ENCODE measurements at places on chromosomes 7 and 10. TPM values are rescaled to one million over a fixed set of nuclear protein-coding genes. Genes with fewer than 3 reads are reported as not detected.

The OR2A12 gene
- total RNA-seq: not detected

The METTL27 gene
- total RNA-seq: 2.1 TPM

The VIPR2 gene
- total RNA-seq: 0.43 TPM

The SPDYE9 gene
- not detected for total RNA-seq

The CHST15 gene
- total RNA-seq: 20.6 TPM

The GJD4 gene
- not detected for total RNA-seq

The OTUD1 gene
- total RNA-seq: 5.5 TPM

The HTRA1 gene
- 34.9 TPM for total RNA-seq

The RSU1 gene
- 138 TPM for total RNA-seq

The OIT3 gene
- 0.09 TPM for total RNA-seq

The SVOPL gene
- 0.34 TPM for total RNA-seq

The TMEM236 gene
- 0.14 TPM for total RNA-seq

The SEMA3E gene
- total RNA-seq: 3.7 TPM

The TBRG4 gene
- 65.2 TPM for total RNA-seq

The CCDC3 gene
- total RNA-seq: 25.8 TPM

DNA sequence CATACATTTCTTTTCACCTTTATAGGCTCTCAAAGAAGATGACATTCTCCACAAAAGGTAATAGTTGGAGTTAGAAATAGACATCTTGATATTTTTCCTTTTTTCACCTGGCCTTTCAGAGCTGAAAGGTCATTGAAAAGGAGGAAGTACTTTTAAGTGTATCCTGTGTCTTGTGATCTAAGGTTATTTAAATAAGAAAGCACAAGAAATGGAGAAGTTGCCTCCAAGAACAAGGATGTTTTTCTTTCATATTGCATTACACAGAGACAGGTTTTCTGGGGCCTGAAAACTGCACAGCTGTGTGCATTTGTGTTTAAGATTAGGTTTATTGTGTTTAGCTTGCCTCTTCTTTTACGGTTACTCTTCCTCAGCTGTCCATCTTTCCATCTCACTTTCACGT is 103.4 kb upstream of the SEMA3D start:
- H3K27ac ChIP-seq: no peak overlapping the region
- no peaks in the 10 kb centered on the region for H3K4me1 ChIP-seq
- no peaks in the 10 kb centered on the region for H3K36me3 ChIP-seq
- H3K27me3 ChIP-seq: no peaks in the 10 kb centered on the region
- H3K4me3 ChIP-seq: no peak overlapping the region

DNA sequence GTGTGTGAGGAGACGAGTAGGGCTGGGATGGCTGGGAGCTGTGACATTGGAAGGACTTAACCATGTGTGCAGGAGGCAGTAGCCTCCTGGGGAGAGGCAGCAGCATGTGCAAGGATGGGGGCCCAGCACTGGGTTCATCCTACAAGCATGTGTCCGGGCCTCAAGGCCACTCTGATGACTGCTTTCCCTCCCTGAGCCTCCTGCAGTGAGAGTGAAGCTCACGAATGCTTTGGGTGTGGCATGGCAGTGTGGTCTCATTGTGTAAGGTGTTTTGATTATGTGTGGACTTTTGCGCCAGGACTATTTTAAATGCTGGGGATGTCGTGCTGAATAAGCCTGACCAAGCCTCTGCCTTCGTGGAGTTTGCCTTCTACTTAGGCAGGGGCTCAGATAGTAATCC is 122.0 kb upstream of the INSYN2A start:
- no peak overlapping the region for H3K4me3 ChIP-seq
- H3K27ac ChIP-seq: no peak overlapping the region

- no peak for DNase-seq
- no peak overlapping the region for H3K4me3 ChIP-seq
- no peaks in the 10 kb centered on the region for H3K36me3 ChIP-seq
- peaks cover 10% of the 10 kb centered on the region for H3K4me1 ChIP-seq
These were observed 242.9 kb downstream of the PTEN start for GRCh38 chr10:88106366-88106765.

DNA sequence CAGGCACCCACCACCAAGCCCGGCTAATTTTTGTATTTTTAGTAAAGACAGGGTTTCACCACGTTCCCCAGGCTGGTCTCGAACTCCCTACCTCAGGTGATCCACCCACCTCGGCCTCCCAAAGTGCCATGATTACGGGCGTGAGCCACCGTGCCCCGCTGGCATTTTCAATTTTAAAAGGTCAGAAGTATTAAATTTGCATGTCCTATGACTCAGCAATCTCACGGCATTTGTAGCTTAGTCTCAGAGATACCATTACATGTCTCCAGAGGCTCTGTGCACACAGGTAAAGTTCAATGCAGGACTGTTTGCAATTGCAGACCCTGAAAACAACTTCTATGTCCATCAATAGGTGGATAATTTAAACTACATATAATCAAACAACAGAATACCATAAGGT is 99.2 kb downstream of the DLG5 start:
- H3K27me3 ChIP-seq: no peaks in the 10 kb centered on the region
- no peaks in the 10 kb centered on the region for H3K4me1 ChIP-seq

GRCh38 chr7:46572691-46573090 is 651.6 kb upstream of the IGFBP3 start:
- no peak overlapping the region for H3K27ac ChIP-seq
- DNase-seq: no peak
- H3K4me1 ChIP-seq: peaks cover 4% of the 10 kb centered on the region
- no peaks in the 10 kb centered on the region for H3K27me3 ChIP-seq
- H3K4me3 ChIP-seq: no peak overlapping the region

DNA sequence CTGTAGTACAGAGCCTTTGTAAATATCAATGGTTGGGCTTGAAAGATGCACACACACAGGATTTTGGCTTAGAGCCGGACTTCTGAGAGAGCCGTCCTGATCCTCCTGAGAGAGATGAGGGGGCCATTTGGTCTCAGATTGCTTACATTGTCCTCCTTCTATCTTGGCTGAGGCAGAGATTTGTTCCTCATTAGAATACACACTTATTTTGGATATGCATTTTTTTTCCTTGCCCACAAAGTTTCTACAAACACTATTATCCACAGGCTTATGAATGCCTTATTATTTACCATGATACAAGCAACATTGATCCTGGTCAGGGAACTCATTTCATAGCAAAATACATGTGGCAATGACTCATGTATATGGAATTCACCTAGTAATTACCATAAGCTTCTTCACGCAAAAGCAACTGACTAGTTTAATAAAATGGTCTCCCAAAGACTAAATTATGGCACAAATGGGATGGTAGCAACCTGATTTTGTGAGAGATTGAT is 175.3 kb downstream of the MDFIC start:
- peaks cover 21% of the 10 kb centered on the region for H3K4me1 ChIP-seq
- peak overlapping the region; percentile 55 for H3K27ac ChIP-seq
- H3K27me3 ChIP-seq: no peaks in the 10 kb centered on the region
- H3K4me3 ChIP-seq: no peak overlapping the region
- no peaks in the 10 kb centered on the region for H3K36me3 ChIP-seq

DNA sequence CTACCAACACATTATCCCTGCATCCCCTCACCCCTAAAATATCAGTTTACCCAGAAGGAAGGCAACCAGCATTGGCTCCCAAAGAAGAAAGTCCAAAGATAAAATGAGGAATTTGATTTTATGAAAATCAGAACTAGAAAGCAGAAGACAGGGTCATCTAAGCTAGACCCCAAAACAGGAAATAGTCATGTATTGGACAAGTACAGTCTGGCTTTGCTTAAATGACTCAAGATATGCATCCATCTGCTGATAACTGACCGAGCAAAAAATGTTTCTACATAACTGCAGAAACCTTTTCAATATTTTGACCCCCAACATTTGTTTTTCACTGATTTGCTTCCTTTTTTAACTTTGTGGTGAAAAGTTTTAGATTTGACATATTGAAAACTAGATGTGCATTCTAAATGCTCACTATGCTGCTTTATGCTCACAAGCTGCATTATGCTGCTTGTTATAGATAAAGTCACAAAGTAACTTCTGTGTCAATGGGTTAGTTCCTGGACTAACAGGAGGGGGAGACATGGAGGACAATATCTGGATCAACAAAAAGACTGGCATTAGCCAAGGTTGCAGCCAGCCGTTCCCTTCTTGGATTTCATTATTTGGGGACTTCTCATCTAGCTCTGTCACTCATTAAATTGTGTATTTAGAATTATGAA is 227.0 kb downstream of the INHBA start:
- DNase-seq: no peak
- H3K27me3 ChIP-seq: no peaks in the 10 kb centered on the region
- peaks cover 9% of the 10 kb centered on the region for H3K4me1 ChIP-seq
- H3K27ac ChIP-seq: no peak overlapping the region
- H3K36me3 ChIP-seq: no peaks in the 10 kb centered on the region

- H3K36me3 ChIP-seq: no peaks in the 10 kb centered on the region
- no peaks in the 10 kb centered on the region for H3K27me3 ChIP-seq
- no peak overlapping the region for H3K27ac ChIP-seq
- no peak overlapping the region for H3K4me3 ChIP-seq
These were observed 130.0 kb downstream of the PLXNA4 start for GRCh38 chr7:132446260-132446659.

- peak overlapping the region; percentile 43 for H3K4me3 ChIP-seq
- DNase-seq: peak; percentile 78
- H3K4me1 ChIP-seq: peaks cover 18% of the 10 kb centered on the region
- H3K27ac ChIP-seq: peak overlapping the region; percentile 73
- H3K27me3 ChIP-seq: no peaks in the 10 kb centered on the region
These were observed 24.5 kb upstream of the C1GALT1 start for GRCh38 chr7:7157887-7158271.

DNA sequence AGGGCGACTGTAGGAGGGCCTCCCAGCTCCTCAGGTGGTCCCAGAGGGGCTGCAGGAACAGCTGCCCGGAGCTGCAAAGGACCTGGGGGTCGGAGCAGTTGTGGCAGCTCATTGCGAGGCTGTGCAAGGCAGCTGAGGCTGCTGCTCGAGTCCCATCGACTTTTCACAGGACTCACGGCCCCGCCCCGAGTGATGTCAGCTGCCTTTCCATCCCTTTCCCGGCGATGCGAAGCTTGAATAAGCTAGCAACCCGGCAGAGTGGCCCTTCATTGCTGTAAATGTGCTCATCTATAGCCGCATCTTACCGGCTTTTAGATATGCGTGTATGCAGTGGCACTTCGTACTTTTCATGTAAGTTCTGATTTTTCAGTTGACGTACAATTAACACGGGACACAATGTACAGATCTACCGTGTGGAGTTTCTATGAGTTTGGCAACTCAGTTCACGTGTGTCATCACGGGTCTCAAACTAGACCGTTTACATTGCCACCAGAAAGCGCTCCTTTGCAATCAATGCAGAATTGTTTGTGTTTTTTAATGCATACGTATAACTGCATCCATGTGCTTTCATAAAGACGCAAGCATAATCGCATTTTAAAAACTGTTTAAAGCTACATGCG is at the start of gene CH25H:
TSS of gene CH25H (minus strand) at position 137 of the 620 bp plus-strand sequence. CDS start at position 112, 25 bp downstream.
- peaks cover 32% of the 10 kb centered on the region for H3K27me3 ChIP-seq
- no peak within 1 kb of the TSS for H3K27ac ChIP-seq
- no peaks in the 10 kb centered on the region for H3K36me3 ChIP-seq
- DNase-seq: peak; percentile 64

DNA sequence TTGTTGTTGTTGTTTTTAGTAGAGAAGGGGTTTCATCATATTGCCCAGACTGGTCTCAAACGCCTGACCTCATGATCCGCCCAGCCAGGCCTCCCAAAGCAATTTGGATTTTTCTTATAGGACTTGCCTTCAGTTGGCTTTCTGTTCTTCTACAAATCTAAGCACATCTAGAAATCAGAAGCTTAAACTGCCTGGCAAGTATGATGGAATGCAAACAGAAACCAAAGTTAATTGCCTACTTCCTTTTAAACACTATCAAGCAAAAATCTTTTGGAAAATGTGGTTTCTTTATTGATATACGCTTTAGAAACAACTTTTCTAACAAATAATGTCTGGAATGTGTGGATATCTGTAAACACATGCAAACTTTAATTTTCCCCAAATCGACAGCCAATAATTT is 64.9 kb downstream of the USP6NL start:
- H3K27me3 ChIP-seq: no peaks in the 10 kb centered on the region
- peak; percentile 56 for DNase-seq
- H3K4me3 ChIP-seq: no peak overlapping the region

DNA sequence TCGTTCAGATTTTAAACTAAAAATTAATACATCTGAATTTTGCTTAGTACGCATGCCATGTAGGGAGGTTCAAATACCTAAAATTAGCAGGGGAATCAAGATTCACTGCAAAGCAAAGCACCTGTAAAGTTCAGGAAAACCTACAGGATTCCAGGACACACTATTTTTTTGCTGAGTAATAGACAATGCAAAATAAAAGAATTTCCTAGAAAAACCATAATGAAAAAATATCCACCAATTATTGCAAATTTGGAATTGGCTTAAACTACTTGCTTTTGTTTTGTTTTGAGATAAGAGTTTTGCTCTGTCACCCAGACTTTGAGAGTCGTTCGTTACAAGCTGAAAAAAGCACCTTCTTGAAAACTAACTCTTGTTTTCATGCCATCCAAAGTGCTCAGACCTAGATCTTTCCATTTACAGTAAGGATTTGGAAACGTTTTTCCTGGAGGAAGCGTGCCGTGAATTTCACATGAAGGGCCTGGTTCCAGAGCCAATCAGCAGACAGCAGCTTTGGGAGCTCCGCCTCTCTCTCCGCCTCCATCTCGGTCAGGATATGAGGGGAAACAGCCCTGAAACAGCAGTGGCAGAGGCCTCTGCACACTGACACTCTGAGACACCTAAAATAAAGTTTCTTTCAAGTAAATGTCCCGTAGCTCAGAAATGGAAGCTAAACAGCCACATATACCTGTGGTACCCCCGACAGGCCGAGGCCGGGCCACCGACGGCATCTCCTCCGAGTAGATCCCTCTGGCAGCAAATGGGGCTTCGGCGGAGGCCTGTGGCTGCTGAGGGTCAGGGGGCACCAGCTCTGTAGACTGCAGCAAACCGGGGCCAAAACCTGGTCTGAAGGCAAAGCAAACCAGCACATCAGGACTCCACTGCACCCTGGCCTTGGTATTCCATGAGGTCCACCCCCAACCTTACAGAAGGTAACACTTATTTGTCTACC is 45.9 kb upstream of the ATP6V0A4 start:
- H3K27ac ChIP-seq: no peak overlapping the region
- H3K27me3 ChIP-seq: no peaks in the 10 kb centered on the region
- H3K4me1 ChIP-seq: peaks cover 5% of the 10 kb centered on the region
- no peak overlapping the region for H3K4me3 ChIP-seq
- DNase-seq: no peak

GRCh38 chr10:84608126-84608525 is 279.7 kb downstream of the CCSER2 start:
- H3K36me3 ChIP-seq: no peaks in the 10 kb centered on the region
- no peak for DNase-seq
- H3K4me1 ChIP-seq: no peaks in the 10 kb centered on the region
- peaks cover 2% of the 10 kb centered on the region for H3K27me3 ChIP-seq

- H3K4me3 ChIP-seq: no peak overlapping the region
- H3K36me3 ChIP-seq: no peaks in the 10 kb centered on the region
- no peaks in the 10 kb centered on the region for H3K27me3 ChIP-seq
- H3K4me1 ChIP-seq: no peaks in the 10 kb centered on the region
- H3K27ac ChIP-seq: no peak overlapping the region
These were observed 134.1 kb downstream of the ADARB2 start for GRCh38 chr10:1603181-1603580.

DNA sequence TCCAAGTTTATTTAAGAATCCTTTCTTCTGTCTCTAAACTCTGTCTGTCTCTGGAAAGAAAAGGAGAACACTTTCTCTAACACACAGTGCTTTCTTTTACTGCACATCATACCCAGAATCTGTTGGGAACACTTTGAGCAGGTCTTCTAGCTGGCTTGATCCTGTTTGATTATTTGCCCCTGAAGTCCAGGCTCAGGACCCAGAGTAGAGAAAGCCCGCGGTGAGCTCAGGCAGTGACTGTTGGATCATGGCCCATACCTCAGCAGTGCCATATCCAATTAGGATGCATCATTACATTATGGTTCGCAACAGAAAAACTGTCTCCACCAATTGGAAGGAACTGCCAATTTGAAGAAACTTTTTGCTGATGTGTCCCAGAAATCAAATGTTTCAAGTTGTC is 51.4 kb downstream of the ATOH7 start:
- no peak overlapping the region for H3K27ac ChIP-seq
- H3K4me3 ChIP-seq: no peak overlapping the region
- no peaks in the 10 kb centered on the region for H3K27me3 ChIP-seq
- H3K4me1 ChIP-seq: no peaks in the 10 kb centered on the region
- no peak for DNase-seq

Measured in astrocyte (in vitro differentiated cells and primary cell).